Stimulated activated CD4-positive, alpha-beta T cell treated with anti-CD3 and anti-CD28 coated beads, Interleukin-15, amount 100 ng/mL, for 1 hour (primary cell): ENCODE measurements at places on chromosomes 11 and 22.

GRCh38 chr11:22510741-22511140 is 114.9 kb downstream of the FANCF start:
- no peak for DNase-seq

DNA sequence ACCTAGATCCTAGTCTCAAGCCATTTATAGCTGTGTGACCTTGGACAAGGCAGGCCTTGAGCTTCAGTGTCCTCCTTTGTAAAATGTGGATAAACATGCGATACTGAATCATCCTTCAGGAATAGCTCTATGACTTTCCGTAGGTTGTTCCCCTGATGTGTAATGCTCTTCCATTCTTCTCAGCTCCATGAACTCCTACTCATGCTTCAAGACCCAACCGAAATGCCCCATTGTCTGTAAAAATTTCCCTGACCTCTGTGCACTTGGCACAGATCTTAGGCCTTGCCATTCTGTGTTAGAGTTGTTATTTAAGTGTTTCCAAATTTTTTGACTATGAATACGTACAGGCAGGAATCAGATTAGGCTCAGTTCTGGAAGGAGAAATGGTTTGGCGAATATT is 3.3 kb upstream of the BEST1 start:
- no peak for DNase-seq

DNA sequence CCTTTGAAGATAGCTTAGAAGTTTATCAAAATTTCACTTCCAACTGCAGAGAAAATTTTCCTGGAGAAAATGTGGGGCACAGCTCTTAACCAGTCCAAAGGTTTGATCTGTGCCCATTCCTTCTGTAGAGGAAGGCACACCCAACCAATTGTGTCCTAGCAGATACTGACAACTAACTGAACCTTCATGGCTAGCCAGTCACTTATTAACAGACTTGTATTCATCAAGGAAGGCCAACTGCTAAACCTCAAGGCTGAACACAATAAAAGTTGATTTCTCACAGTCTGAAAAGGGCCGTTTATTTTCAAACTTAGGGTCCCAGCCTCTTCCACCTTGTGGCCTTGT is 19.5 kb downstream of the SYT13 start:
- DNase-seq: no peak

DNA sequence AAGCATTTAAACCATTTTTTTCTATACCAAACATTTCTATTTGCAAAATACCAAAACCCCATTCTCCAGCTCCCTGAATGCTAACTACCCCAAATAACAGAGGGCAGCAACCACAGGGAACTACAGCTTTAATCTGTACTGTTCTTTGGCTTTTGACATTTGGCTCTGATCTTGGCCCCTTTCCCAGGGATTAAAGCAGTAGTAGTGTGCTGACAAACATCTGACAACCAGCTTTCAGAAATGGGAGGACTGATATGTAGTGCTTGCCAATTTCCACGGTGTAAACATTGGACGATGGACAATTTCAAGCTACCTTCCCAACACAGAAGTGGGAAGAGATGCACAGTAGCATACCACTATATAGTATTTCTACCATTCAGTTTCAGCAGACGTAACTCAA is 88.4 kb upstream of the TEAD1 start:
- no peak for DNase-seq

DNA sequence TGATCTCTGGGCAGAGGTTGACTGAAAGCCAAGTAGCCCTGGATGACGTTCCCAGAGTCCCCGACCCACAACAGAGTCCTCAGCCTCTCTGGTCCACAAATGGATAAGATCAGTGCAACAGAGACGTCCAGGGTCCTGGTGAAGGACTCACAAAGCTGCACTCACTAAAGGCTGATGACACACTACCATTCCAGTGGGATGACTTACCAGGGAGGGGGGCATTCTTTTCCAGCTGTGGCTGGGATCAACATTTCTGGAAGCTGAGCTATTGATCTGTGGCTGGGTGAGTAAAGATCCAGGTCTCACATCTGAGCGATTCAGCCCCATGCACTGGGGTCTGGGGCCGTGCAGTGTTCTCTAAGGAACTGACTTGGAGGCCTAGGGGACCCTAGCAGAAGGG is 296.2 kb downstream of the NTM start:
- no peak for DNase-seq

GRCh38 chr22:32200752-32201151 is 4.1 kb downstream of the RFPL2 start:
- DNase-seq: no peak

- no peak for DNase-seq
Measured at GRCh38 chr22:30970356-30970746, 1.3 kb downstream of the TUG1 start.

DNA sequence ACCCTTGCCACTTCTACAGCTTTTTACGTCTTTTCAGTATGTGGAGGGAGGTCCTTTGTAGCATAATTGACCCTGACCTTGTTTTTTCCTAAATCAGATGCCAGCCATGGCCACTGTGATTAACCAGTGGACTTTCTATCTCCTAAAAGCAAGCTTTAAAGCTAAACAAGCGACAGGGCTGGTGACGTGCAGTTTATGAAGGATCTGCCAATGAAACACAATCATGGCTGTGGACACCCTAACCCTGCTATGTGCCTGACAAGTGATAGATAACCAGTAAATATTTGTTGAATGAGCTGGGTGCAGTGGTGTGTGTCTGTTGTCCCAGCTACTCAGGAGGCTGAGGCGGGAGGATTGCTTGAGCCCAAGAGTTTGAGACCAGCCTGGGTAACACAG is 64.2 kb downstream of the LIF start:
- DNase-seq: no peak

DNA sequence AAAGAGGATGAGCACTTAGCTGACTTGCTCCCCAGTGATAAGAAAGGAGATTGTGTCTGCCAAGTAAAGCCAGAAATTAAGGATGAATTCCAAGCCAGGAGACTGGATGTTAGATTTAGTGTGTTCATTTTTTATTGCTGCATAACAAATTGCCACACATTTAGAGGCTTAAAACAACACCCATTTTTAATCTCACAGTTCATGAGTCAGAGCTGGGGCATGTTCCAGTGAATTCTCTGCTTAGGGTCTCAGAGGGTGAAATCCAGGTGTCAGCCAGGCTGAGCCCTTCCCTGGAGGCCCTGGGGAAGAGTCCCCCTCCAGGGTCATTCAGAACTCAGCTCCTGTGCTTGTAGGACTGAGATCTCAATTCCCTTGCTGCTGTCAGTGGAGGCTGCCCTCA is 352.8 kb downstream of the BUD13 start:
- no peak for DNase-seq

- no peak for DNase-seq
Measured at GRCh38 chr11:724778-725386, 18.9 kb downstream of the EPS8L2 start.
